Cardiac septum (tissue), 1 donor: ENCODE measurements at places on chromosomes 7 and 10. TPM values are rescaled to one million over a fixed set of nuclear protein-coding genes. Genes with fewer than 3 reads are reported as not detected.

The SH2D4B gene
- total RNA-seq, result not detected

DNA sequence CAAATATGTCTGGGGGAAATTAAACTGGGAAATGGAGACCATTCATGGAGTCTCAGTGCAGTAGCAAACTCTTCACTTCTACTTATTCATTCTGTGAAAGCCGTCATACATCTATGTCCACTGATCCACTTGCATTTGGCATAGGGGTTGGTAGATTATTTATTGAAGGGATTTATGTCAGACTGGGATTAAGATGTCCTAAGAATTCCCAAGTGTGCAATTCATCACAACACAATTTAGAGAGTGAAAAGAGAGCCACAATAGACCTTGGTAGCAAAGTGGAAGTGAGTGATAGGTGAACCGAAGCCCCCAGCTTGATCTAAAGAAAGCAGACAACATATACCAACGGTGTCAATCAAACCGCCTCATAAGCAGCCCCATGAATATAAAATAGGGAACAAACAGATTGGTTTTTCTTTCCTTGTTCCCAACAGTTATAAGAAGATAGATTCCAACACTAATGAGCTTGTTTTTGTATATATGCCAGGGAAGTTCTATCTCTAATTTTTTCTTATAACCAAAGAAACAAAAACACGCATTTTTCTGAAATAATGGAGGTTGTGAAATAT is 234.3 kb downstream of the CACNA2D1 start:
- no peak for DNase-seq

The PDCD11 gene
- 15.5 TPM for total RNA-seq

- DNase-seq, result no peak
These were observed 785 bp downstream of the WDR86 start for GRCh38 chr7:151408839-151409666.

The CHST15 gene
- total RNA-seq, result 5.4 TPM

The PNLIPRP2 gene
- not detected for total RNA-seq

- DNase-seq, result no peak
These were observed 248.1 kb upstream of the HPS1 start for GRCh38 chr10:98694883-98695282.

- no peak for DNase-seq
These were observed 605.4 kb downstream of the INHBA start for GRCh38 chr7:41097501-41097900.

GRCh38 chr10:51384971-51385370 is 310.7 kb downstream of the PRKG1 start:
- DNase-seq, result no peak

DNA sequence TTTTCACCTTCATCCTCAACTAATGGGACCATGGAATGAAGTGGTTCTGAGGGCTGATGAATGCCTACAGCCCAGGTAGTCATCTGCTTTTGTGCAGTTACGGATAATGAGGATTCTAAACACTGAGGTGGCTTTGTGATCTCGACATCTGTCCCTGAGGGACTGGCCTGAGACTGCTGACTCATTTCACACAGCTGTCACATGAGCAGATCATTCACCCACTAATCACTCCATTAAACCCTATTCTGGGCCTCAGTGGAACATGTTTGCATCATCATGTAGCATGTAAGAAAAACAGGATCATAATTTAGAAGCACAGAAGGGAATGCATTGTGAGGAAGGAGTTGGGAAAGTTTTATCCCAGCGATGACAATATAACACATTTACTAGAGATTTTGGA is 79.4 kb upstream of the FEZF1 start:
- DNase-seq, result no peak

- peak; percentile 47 for DNase-seq
These were observed 142.5 kb downstream of the WDR37 start for GRCh38 chr10:1198453-1199344.

DNA sequence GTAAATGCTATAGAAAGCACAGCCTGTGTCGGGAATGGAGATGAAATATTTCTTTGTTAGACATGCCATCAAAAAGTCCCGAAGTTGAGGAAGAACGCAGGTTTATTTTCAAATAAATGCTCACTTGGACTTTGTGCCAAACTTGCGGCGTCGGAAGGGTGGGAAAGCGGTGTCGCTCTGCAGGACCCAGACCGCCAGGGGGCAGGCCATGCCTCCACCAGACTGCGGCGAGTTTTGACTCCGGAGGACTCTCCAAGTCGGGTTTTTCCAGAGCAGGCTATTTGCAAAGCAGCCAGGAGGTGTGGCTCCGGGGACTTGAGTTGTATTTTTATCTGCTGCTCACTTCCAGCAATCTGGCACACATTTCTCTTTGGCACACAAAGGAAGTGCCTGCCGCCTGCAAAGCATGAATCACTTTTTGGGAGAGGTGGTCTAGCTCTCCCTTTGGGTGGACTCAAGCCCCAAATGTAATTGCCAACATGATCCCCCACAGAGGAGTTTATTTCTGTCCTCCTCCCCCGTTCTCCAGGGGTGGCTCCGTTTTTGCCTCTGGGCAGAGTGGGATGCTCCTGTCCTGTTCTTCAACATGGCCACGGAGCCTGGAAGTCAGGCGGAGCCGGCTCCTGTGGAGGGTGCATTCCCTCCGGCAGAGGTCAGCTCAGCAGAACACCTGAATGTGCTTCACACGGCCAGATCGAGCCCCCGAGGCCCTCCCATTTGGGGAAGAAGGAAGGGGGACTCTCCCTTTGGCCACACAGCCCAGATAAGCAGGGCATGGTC is 82.3 kb upstream of the GPR26 start:
- no peak for DNase-seq

The C10orf71 gene
- total RNA-seq, result 163 TPM

DNA sequence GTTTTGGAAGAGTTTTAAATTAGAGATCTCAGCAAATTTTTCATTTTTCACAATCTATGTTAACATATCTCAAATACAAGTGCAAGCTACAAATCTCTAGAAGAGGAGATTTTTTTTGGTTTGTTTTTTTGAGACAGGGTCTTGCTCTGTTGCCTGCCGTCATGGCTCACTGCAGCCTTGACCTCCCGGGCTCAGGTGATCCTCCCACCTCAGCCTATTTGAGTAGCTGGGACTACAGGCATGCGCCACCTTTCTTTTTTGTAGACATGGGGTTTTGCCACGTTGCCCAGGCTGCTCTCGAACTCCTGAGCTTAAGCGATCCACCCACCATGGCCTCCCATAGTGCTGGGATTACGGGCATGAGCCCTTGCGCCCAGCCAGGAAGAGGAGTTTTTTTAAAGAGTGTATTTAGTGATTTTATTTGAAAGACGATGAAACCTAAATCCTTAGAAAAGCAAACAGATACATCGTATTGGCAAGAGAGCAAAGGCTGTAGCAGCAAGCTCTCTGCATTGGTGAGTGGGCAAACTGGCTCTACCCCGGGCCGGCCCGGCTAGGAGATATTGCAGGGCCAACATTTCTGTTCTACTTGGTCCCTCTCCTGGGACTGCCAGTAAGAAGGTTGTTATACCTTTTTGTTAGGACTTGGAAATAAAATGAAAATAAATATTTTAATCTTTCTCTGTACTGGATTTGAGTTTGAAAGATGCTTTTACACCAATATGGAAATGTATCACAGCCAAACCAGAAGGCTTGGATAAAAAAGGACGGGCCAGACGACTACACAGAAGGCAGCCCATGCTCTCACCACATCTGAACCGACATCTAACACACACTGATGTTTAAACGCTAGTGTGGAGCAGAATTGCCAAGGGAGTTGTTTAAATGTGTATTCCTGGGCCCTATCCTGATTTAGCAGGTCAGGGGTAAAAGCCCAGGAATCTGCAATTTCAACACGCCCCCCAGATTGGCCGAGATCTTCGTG is 49.6 kb upstream of the RHEB start:
- DNase-seq, result no peak

The CYP3A4 gene
- not detected for total RNA-seq

DNA sequence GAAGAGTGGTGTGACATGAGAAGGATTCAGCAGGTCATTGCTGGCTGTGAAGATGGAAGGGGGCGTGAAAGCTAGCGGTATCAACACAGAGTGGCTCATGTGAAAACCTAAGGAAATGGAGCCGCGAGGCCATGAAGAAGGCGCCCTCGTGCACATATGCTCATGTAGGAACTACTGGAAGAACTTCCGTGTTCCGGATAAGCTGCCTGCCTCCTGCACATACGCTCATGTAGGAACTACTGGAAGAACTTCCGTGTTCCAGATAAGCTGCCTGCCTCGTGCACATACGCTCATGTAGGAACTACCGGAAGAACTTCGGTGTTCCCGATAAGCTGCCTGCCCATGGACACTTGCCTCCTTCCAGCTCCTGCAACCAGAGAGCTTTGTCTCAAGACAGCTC is 179.1 kb downstream of the SDK1 start:
- no peak for DNase-seq

The RAB19 gene
- total RNA-seq, result not detected

DNA sequence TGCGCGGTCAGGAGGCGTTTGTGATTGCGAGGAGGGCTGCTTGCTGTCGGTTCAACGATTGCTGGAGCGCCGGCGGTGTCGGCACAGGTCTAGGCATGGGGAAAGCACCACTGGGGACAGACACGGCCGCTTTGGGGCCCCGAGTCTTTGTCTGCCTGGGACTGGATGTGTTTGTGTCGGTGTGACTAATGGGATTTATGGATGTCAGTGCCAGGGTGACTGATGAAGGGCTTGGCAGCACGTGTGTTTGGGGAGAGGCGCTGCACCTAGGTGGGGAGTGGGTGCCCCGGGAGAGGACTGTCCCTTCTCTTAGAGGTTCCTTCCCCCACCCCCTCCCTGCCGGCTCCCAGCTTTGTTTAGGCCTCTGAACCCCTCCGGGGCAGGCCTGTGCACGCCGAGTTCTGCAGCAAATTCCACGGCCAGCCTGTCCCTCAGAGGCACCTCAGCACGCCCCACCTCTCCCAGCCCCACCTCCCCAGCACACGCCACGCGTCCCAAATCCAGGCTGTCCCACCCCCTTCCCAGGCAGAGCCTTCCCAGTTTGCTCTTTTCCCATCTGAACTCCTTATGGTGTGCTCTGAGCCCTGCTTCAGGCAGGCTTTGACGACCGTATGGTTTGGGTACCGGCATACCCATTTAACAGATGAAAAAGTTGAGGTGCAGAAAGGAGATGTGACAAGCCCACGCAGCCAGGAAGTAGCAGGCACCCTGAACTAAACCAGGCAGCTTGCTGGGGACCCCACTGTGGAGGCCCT is 6.4 kb upstream of the TNRC18 start:
- DNase-seq, result no peak

GRCh38 chr7:79984210-79984609 is 150.4 kb upstream of the GNAI1 start:
- no peak for DNase-seq

DNA sequence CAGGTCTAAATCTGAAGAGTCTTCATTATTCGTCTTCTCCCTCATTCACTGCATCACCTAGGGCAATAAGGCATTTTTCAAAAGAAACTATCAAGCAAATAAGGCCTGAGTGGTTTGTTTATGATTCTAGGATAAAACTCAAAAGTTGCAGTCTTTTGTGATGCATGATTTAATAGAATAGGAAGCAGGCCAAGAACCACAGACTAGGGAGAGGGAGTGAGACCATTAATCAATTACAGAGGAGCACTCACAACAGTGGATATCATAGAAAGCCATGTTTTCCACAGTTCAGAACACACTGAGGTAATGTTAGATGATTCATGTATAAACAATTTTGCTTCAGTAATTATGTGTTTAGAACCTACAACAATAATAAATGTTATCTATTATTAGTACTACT is 87.8 kb upstream of the LRRTM3 start:
- DNase-seq, result no peak

DNA sequence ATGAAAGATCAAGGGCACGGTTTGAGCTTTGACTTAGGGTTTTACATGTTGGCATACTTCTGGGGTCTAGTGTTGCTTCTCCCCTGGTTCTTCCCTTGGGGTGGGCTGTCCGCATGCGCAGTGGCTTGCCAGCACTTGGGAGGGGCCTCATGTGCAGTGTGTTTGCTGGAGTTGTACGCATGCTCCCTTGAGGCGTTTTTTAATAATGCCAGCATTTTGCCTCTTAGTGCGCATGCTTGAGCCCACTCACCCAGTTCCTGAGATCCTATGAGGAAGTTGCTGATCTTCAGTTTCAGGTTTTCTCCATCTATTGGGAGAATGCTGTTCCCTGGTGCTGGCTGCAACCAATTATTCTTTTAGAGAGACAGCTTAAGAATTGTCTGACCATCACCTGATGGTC is 113.4 kb upstream of the GPR141 start:
- DNase-seq, result no peak

GRCh38 chr7:2971914-2972834 is 71.5 kb downstream of the CARD11 start:
- DNase-seq, result peak; percentile 17

The HHEX gene
- total RNA-seq, result 4.4 TPM

GRCh38 chr10:1594372-1595241 is 142.7 kb downstream of the ADARB2 start:
- peak; percentile 17 for DNase-seq

The SH2B2 gene
- 3.1 TPM for total RNA-seq

DNA sequence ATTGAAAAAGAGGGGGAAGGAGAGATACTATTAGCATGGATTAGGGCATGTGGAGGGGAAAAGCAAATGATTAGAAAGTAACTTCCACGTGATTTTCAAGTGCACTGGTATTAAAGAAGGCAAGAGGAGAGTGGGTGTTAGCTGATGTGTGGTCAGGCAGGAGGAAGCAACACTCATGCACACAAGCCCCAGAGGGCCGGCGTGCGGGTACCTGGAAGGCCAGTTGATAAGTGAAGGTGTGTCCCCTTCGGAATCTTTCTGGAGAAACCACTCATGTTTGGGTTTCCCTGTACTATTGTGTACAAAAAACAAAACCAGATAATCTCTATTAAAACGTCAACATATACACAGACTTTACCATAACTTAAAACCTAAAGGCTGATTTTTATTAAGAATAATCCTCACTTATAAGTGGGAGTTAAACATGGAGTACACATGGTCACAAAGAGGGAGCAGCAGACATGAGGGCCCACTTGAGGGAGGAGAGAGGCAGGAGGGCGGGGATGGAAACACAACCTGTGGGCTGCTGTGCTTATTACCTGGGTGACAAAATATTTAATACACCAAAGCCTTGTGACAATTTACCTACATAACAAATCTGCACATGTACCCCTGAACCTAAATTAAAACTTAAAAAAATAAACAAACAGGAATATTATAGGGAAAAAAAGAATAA is 98.9 kb downstream of the SVIL start:
- no peak for DNase-seq

- DNase-seq, result no peak
These were observed 1.4 kb downstream of the DNAJB12 start for GRCh38 chr10:72353028-72353964.

The CRTAC1 gene
- total RNA-seq, result 3.2 TPM

DNA sequence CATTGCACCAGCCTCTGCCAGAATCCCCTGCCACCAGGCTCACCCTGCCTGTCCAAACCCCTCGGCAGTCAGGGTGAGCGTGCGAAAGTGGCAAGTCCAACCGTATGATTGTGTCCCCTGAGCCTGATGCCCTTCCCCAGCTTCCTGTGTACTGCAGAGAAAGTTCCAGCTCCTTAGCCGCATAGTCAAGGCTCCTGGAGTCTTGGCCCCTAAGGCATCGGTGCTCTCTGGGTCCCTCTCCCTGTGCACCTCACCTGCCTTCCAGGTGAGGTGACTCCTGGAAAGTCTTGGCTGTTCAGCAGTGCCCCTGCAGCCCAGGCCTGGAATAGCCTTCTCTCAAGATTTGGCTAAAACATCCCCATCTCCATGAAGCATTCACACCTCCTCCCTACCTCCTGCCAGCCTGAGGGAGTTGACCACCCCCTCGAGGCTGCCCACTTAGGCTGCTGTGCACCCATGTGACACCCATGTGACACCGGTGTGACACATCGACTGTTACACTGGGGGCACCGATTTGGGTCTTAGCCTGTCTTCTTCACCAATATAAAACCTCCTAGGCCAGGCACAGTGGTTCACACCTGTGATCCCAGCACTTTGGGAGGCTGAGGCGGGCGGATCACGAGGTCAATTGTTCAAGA is 56.1 kb upstream of the ELN start:
- DNase-seq, result no peak

The ZNF12 gene
- total RNA-seq, result 17.7 TPM

The GDF2 gene
- not detected for total RNA-seq
